Activated T-helper 9 cell treated with anti-CD3 and anti-CD28 coated beads, Interleukin-2, amount 50 U/mL, for 16 hours (primary cell): ENCODE measurements at places on chromosomes 12 and 14.

DNA sequence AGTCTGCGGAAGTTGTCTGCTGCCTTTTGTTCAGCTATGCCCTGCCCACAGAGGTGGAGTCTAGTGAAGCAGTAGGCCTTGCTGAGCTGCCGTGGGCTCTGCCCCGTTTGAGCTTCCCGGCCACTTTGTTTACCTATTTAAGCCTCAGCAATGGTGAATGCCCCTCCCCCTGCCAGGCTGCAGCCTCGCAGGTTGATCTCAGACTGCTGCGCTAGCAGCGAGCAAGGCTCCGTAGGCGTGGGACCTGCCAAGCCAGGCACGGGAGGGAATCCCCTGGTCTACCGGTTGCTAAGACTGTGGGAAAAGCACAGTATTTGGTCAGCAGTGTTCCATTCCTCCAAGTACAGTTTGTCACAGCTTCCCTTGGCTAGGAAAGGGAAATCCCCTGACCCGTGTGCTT, 143.6 kb downstream of the DYRK2 start:
- peak; percentile 2 for DNase-seq

- no peak for DNase-seq
These were observed 11.5 kb downstream of the SYNDIG1L start for GRCh38 chr14:74414403-74415114.

- DNase-seq = no peak
These were observed 900 bp upstream of the LRRC23 start for GRCh38 chr12:6903722-6904121.

DNA sequence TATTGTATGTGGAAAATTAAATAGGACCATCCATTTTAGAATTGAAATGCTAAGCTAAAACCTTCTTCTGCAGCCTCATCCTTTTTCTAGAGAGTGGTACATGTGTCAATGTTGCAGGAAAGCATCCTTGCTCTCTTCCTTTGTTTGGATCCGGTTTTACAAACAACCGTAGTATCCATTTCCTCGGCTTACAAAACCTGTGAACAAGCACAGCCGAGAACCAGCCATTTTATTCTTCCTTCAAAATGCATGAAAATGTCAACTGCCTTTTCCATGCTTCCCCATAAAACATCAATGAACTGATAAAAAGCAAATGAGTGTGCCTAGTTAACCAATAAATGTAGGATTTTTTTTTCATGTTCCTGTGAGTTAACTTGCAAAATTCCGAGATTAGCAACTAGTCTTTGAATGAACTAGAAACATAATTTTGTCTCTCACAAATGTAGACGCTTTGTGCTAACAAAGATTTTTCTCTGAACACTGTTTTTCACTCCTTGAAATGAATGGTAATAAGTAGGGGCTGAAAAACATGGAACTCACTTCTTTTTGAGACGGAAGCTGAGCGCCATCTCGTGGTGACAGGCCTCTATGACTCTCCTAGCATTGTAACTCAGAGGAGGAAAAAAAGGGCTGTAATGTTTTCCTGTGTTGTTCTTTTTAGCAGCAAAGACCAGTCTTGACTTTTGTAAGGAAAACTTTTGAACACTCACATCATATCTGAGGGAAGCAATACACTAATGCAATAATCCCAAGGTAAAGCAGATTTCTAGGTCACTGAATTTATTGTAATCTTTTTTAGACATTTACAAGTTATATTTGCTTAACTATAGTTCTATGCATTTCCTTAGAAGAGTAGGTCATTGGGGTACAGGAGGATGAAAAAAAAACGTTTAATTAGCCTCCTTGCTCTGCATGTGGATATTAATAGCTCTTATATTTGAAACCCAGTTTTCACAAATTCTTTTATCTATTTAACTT, 157.4 kb upstream of the FOXG1 start:
- no peak for DNase-seq

DNA sequence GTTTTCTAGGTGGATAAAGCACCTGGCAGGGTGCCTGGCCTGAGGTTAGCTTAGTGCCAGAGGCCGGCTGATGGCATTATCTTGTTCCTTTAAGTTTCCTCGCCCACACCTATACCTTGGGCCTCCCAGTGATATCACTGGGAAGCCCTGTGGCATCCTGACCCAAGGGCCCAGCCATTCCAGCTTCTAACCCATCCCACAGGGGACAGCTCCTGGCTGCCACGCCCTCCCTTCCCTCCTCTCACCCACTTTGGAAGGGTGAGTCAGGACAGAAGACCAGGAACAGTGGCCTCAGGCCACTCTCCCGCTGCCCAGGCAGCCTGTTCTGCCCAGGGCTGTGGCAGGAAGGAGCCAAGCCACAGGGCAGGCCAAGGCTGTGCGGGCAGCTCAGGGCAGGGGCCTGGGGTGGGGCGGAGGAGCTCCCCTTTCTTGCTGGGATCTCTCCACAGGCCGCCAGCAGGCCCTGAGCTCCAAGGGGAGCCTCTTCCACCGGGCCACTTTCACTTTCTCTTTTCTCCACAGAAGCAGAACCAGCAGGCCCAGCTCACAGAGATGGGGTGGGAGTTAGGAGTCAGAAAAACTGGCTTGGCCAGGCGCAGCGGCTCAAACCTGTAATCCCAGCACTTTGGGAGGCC, 75.1 kb downstream of the IRF2BPL start:
- peak; percentile 22 for DNase-seq

DNA sequence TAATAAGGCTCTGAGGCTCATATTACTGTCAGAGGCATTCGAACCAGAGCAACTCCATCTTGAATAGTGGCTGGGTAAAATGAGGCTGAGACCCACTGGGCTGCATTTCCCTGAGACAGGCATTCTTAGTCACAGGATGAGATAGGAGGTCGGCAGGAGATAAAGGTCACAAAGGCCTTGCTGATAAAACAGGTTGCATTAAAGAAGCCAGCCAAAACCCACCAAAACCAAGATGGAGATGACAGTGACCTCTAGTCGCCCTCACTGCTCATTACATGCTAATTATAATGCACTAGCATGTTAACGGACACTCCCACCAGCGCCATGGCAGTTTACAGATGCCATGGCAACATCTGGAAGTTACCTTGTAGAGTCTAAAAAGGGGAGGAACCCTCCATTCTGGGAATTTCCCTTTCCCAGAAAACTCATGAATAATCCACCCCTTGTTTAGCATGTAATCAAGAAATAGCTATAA, 18.1 kb upstream of the PRICKLE1 start:
- DNase-seq = no peak

- no peak for DNase-seq
These were observed 624 bp upstream of the PWP1 start for GRCh38 chr12:107684990-107685359.

GRCh38 chr14:49972823-49973222, 79.9 kb downstream of the ARF6 start:
- DNase-seq = no peak

GRCh38 chr12:69519871-69520270, 49.7 kb downstream of the FRS2 start:
- no peak for DNase-seq

DNA sequence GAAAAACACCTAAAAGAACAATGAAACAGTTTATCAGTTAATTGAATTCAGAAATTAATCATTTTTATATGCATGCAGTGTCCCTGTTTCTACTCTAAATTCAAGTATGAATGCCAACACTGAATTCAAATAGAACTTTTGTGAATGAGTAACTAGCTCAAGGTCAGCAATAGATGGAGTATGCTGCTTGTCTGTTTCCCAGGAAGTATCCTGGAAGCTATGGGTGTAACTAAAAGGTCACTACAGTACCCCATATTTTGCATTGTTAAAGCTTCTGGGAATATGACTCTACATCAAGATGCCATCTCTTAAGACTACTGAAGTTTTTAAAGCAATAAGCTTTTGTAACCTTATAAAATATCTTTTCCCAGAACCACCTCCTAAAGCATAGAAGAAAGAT, 681.4 kb upstream of the FBXO33 start:
- no peak for DNase-seq

- no peak for DNase-seq
These were observed 199.9 kb upstream of the KRR1 start for GRCh38 chr12:75711271-75711670.

- no peak for DNase-seq
These were observed 86.9 kb upstream of the IGF1 start for GRCh38 chr12:102567031-102567985.

- DNase-seq = no peak
These were observed 28.2 kb downstream of the LTBP2 start for GRCh38 chr14:74583689-74584434.

DNA sequence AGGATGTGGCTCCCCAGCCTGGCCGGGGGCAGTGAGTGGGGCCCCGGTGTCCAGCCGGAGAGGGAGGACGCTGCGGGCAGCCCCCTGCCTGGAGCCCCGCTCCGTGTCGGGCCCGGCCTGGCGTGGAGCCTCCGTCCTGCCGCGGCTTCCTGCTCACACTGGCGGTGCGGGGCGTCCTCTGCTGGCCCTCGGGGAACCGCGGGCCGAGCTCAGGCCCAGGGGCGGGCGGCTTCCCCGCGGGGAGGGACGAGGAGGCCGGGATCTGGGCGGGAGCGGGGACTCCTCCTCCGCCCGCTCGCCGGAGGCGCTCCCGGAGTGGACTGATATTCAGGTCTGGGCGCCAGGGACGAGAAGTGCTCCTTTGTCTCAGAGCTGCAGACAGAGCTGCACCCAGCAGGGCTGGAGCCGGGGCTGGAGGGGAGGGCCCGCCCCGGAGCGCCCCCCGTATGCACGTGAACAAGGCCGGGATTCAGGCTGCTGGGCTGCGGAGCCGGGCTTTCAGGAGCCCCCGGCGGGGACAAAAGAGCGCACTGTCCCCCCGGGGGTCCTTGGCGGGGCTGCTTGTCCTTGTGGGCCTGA, 2.2 kb downstream of the MMP17 start:
- no peak for DNase-seq

GRCh38 chr14:30985796-30986195, 39.7 kb upstream of the AP4S1 start:
- DNase-seq = no peak

- no peak for DNase-seq
These were observed 6.2 kb upstream of the PLEKHH1 start for GRCh38 chr14:67526676-67527459.

- DNase-seq = no peak
These were observed 108.1 kb downstream of the LRIG3 start for GRCh38 chr12:58812214-58812613.

GRCh38 chr12:12508612-12509011, 54.1 kb downstream of the DUSP16 start:
- no peak for DNase-seq

- DNase-seq = no peak
These were observed 12.1 kb upstream of the ATP23 start for GRCh38 chr12:57929092-57929830.

GRCh38 chr12:15443611-15444010, 121.3 kb downstream of the PTPRO start:
- no peak for DNase-seq

GRCh38 chr12:47781479-47782371, 8.7 kb downstream of the SLC48A1 start:
- DNase-seq = no peak

DNA sequence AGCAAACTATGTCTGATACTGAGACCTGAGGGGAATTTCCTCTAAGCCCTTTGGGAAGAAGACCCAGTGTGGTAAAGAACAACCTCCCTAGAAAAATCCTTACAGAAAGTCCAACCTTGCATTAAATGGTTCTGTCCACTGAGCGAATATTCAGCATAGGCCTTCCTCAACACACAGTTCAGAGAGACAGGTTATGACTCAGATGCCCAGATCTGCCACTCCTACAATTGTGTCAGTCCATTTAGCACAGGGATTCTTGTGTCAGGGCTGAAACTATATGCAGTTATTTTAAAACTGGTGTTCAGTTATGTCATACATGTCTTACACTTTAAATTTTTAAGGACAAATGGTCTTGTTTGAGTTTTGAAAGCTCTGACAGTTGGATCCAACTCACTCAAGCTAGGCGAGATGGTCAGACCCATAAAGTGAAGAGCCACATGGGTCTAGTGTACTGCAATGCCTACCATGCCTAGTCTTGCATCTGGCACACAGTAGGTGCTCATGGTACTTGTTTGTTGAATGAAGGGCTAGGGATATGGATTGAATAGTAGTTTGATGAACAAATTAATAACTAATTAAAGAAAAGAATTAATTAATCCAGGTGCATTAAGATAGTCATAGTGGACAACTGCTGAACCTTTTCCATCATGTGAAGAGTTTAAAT, 207.5 kb upstream of the PWP1 start:
- DNase-seq = no peak
